LoVo (cell line): ENCODE measurements at places on chromosomes 12 and 14.

DNA sequence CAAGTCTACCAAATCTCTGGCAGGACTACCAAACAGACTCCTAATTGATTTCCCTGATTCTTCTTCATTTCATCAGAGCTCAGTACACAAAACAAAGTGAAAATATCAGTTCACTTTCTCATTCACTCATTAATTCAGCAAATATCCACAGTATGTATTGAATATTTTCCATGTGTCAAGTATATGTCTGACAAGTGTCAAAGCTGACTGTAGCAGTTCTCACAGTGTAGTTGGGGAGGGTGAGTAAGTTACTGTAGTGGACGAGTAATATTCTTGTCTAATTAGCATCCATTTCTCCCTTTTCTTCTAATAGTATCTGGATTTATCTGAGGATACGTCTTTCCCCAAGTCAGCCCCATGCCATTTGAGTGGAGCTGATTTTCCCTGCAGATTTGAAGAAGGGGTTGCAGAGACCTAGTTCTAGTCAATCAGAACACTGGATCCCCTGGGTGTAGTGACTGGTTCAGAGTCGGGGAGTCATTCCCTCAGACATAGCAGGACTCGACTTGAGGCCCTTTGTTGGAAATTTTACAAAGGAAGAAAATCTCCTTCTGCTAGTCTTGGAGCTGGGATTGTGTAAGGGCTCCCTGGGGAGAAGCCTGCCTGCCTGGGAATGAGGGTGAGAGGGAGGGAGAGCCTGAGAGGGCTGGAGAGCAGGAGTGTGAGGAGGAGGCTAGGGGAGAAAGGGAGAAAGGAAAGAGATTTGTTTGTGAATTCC, 51.4 kb downstream of the GRIP1 start:
- DNase-seq, result no peak

- peak; percentile 16 for DNase-seq
Observed at GRCh38 chr12:15996254-15996653, 85.1 kb downstream of the DERA start.

GRCh38 chr12:68967046-68967445, 34.1 kb upstream of the CPM start:
- DNase-seq, result no peak

- no peak for DNase-seq
Observed at GRCh38 chr14:73239393-73240241, 2.3 kb downstream of the PAPLN start.

DNA sequence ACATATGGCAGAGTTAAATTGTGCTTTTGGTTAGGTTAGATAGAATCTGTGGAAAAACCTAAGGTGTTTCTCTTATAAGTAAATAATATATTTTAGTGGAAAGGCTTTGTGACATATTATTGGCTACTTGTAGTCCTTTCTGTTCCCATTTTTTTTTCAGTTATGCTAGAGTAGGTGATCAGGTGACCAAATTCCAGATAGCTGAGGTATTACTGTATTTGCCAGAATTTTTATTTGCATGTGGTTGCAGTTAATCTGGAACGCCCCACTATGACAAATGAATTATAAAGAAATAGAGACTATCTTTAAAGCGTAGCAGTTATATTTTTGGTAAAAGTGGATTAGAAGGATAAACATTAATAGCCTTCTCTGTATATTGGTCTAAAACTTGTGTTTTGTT, 52.0 kb downstream of the ARHGAP5 start:
- no peak for DNase-seq

DNA sequence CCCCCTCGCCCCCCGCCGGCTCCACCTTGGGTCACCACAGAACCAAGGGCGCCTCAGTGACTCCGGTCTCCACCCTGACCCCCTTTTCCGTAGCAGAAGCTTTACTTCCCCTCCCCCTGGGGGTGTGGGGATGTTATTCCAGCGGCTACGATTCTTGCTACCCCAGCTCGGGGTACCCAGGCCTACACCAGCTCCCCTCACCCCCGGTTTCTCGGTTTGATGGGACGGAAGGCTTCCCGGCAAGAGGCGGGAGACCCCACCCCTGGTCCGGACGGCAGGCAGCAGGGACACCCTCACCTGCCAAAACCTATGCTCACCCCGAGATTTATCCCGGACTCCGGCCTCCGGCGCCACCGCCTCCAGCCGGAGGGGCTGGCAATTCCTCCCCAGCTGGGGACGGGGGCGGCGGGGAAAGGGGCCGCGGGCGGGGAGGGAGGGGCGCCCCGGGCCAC, 619 bp downstream of the RAB15 start:
- no peak for DNase-seq

GRCh38 chr12:50196537-50196936, 29.4 kb upstream of the CERS5 start:
- no peak for DNase-seq

DNA sequence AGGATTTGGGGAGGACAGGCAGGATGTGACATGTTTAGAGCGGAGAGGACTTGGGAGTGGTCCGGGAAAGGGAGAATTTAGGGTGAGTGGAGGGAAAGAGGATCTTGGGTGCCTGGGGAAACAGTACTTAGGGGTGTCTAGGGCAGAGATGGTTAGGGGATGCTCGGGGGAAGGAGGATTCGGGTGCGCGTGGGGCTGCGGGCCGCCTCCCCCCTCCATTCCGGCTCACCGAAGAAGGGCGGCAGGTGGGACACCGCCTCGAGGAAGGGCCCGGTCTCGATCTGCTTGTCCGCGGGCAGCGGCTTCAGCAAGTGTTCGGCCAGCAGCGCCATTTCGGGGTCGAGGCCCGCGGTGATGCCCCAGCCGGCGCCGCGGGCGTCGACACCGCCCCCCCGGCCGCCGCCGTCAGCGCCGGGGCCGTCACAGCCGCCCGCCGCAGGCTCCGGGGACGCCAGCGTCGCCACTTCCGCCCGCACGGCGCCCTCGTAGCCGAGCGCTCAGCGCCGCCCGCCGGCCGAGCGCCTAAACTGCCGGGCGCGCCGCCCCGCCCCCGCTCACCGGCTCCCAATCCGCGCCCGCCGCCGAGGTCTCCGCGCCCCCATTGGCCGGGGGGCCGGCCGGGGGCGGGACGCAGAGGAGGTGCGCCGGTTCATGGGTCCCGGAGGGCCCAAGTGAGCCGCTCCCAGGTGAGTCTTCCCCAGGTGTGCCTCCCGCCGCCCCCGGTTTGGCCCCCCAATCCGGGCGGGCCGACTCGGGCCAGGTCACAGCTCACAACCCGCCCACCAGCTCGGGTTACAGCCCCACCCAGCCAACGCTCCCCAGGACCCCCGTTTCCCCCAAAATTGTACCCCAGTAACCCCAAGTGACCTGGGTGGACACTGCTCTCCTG, at the start of gene GLTP:
TSS of gene GLTP (minus strand) at position 499 of the 889 bp plus-strand sequence. CDS start at position 332, 167 bp downstream.
- DNase-seq, result peak; percentile 98

- DNase-seq, result peak; percentile 2
Observed at GRCh38 chr12:52634266-52635056, 16.1 kb upstream of the KRT73 start.

DNA sequence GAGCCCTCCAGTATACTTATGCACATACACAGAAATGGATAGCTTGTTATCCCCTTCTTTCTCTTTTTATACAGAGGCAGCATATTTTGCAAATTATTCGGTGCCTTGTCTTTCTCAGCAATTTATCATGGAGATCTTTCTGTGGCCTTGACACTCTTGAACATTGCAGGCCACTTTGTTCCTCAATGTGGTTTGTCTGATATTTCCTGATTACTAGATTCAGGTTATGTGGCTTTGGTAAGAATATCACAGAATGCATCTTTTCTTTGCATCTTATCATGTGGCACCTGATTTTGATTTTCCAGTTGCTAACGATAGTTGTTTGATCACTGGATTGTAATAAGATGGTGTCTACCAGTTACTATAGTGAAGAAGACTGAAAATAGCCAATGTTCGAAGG, 7.1 kb upstream of the SNRPF start:
- no peak for DNase-seq

DNA sequence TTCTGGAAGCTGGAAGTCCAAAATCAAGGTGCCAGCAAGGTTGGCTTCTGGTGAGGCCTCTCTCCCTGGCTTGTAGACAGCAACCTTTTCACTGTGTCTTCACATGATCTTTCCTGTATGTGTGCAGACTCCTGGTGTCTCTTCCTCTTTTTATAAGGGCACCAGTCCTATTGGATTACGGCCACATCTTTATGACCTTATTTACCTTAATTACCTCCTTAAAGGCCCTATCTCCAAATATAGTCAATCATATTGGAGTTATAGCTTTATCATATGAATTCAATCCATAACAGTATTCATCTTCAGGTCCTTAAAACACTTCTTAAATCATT, 21.2 kb upstream of the GARIN2 start:
- DNase-seq, result no peak

GRCh38 chr12:109818905-109819500, 14.2 kb downstream of the TRPV4 start:
- no peak for DNase-seq

GRCh38 chr12:108517288-108518100, 2.4 kb downstream of the FICD start:
- no peak for DNase-seq

DNA sequence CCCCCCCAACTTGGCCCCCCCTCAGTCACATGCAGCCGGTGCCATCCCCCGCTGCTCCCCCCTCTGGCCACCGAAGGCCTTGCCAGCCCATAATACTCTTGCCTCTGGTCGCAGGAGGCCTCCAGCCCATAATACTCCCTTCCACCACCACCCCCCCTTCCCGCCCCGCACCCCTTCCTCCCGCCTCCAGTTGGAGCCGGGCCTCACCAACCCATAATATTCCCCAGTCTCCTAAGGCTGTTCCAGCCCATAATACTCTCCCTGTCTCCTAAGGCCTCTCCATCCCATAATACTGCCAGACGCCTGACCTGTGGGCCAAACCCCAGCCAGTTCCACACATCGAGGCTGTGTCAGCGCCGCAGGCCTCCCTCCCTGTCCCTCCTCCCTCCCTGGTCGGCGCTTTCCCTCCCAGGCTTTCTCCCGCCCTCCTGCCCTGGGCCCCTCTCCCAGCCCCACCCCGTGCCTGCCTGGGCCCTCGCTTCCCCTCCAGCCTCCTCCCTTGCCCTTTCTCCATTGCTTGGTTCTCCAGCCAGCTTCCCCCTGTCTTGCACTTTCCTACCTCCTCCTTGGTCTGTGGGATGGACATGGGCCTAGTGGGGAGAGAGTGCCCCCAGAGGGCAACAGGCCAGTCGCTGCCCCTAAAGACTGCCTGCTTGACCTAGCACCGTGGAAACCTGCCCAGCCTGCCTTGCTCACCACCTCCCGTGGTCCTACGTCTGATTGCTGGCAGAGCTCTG, 6.8 kb upstream of the CHD4 start:
- no peak for DNase-seq

DNA sequence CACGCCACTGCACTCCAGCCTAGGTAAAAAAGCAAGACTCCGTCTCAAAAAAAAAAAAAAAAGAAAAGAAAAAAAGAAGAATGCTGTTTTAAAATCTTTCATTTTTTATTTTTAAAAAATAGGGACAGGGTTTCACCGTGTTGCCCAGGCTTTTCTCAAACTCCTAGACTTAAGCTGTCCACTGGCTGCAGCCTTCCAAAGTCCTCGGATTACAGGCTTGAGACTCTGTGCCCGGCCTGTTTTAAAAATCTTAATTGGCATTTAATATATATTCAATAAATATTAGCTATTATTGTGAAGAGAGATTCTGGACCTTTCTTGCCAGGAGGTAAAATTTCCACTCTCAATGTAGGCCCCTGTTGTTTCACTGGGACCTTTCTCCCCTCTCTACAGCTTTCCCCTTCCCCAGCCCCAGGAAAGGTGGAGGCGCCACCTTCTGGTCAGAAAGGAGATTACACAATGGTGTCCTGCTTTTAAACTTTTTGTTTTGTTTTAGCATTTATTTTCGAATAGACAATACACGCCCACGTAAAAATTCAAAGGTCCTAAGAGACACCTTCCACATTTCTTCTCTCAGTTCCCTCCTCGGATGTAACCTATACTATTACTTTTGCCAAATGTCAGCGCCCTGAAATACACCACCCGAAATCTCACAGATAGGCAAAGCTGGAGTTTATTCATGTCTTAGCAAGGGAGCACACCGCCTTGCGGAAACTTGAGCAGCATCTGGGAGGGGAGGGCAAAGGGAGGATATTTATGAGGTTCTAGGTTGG, 23.8 kb upstream of the PHC1 start:
- peak; percentile 67 for DNase-seq

DNA sequence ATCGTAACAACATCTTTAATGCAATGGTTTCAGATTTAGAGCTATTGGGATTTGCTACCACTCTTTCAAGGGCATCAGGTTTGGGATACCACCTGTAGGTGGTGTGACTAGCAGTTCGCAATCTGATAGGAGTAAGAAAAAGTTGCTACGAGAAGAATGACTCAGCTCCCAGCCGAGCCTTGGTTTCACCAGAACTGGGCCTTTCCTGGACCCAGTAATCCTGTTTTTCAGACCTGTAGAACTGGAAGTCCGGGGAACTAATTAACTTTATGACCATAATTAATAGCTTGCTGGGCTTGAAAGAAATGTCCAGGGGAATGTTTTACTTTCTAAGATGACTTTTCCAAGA, 770 bp downstream of the ABHD4 start:
- DNase-seq, result peak; percentile 61

- no peak for DNase-seq
Observed at GRCh38 chr14:103247169-103247606, 86.8 kb upstream of the EIF5 start.
